Effector memory CD8-positive, alpha-beta T cell (primary cell): ENCODE measurements at places on chromosomes 7 and 10.
A peak's percentile ranks its signal among the peaks of the same experiment; 100 is the strongest.

DNA sequence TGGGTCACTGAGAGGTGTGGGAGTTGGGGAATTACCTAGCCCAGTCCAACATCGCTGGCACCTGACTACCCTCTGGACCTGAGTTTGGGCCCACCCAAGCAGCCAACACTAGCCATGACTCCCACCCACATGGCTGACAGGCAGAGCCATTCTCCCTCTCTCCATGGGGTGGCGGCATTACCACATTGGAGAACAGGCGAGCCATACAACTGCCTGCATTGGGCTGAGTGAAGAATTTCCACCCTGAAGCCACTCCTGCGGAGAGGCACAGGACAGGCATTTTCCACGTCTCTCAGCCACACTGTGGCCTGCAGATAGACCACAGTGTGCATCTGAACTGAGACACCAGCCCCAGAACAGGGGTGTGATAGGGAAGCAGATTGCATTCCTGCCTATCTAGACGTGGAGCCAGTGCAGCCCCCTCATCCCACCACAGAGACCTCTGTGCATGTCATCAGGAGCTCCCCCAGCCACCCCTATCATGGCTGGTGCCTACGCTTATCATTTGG, 58.2 kb upstream of the ANTXRL start:
- peak; percentile 55 for DNase-seq

DNA sequence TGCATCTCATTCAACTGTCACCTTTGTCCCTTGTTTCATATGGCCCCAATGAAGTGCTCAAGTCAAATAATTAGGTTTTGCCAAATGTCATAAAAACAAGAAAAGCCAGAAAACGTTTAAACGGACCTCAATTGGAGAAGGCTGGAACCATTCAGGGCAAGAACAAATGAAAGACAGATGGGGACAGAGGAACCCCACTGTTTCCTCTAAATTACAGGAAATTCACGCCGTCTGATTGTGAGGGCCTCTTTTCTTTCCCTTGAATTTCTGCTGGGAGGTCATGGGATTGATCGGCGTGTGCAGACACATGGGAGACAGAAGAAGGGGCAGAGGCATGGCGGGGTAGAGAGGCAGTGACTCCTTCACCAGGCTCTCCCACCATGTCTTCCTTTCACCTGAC, 656.4 kb downstream of the KCNMA1 start:
- no peak for DNase-seq

GRCh38 chr10:59736749-59737148, 16.5 kb downstream of the MRLN start:
- no peak for DNase-seq

GRCh38 chr10:117137031-117137910, 799 bp downstream of the VAX1 start:
- no peak for DNase-seq

- no peak for DNase-seq
These were observed 78.7 kb downstream of the FAM107B start for GRCh38 chr10:14695847-14696480.

- no peak for DNase-seq
These were observed 42.3 kb upstream of the CDHR3 start for GRCh38 chr7:105920766-105921165.

DNA sequence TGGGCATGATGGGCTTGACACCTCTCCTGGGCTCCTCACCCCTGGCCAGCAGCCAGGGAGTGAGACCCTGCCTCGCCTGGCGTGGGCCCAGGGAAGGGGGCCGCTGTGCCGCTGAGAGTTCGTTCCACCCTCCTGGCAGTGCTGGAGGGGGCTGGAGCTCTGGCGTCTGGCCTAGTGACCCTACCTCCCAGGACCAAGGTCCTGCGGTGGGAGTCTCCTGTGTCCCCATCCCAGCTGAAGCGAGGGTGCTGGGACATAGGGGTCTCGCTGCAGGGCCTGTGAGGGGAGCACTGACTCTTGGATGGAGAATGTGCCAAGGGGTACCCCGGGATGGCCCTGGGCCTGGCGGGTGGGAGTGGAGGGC, 1.2 kb downstream of the GTF2IRD1 start:
- DNase-seq, result no peak

- DNase-seq, result no peak
These were observed 75.5 kb upstream of the SLF2 start for GRCh38 chr10:100837300-100837699.

GRCh38 chr10:34491678-34492077, 323.4 kb downstream of the PARD3 start:
- DNase-seq, result no peak

- no peak for DNase-seq
These were observed 698.5 kb downstream of the SUGCT start for GRCh38 chr7:40833191-40833887.

DNA sequence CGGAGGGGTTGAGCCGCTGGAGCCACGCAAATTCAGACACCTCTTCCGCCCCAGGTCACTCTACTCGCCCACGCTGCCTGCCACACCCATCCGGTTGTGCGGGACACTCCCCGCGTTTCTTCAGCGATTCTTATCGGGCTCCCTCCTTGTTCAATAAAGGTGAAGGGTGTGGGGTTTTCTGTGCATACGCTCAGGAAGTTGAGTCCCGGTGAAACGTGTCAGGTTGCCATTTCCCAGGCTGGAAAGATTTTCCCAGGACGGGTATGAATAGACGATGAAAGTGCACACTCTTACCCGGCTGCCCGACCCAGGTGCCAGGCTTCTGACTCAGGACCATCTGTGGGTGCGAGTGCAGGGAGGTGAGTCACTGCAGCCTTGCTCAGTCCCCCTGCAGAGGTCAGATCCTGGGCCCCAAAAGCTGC, 22.0 kb downstream of the KLF6 start:
- no peak for DNase-seq

DNA sequence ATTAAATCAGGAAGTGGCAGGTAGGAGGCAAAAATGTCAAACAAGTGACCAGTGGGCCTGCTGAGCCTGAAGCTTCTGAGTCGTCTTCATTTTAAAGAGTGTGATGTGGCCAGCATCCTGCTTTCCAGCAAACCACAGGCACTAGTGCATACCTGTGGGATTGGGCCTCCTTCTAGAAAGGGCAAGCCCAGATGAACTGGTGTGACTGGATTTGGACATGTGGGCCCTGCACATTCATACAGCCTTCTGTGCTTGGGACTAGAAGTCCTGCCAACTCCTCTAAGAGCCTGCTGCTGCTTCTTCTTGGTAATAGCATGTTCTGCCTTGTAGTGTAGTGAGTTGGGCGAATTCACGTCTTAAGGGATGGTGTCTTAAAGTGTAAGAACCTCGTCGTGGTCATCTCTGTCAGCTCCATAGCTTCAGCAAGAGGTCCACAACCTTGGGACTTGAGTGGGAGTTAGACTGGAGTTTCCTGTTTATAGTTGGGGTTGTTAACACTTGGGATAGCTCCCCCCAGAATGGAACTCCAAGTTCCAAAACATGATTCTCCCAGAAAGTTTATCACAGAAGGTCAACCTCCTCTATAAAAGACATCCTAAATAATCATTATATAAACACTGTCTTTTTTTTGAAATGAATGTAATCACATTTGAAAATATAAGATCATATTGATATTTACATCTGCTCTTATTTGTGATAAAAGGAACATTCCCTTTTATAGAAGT, 11.2 kb downstream of the BMPER start:
- no peak for DNase-seq

GRCh38 chr10:24344279-24344678, 135.3 kb downstream of the KIAA1217 start:
- DNase-seq, result no peak

GRCh38 chr7:26398427-26398755, 106.7 kb downstream of the SNX10 start:
- no peak for DNase-seq

DNA sequence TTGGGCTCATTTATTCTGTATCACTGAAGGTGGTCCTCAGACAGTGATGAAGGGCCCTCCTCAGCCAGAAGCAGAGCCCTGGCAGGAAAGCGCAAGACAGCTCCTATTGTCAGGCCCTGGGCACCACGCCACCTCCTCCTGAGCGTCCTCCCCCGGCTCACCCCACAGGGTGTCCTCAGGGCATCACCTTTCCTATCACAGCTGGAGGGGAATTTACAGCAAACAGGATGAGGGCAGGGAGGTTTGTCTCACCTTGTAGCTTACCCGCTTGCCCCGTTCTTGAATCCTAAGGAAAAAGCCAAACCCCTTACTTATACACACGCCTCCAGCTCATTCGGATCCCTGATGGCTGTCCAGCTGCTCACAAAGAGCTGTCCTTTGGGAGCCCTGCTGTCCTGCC, 50.2 kb upstream of the LANCL2 start:
- no peak for DNase-seq

GRCh38 chr10:109037978-109038377, 885.3 kb downstream of the XPNPEP1 start:
- DNase-seq, result no peak

DNA sequence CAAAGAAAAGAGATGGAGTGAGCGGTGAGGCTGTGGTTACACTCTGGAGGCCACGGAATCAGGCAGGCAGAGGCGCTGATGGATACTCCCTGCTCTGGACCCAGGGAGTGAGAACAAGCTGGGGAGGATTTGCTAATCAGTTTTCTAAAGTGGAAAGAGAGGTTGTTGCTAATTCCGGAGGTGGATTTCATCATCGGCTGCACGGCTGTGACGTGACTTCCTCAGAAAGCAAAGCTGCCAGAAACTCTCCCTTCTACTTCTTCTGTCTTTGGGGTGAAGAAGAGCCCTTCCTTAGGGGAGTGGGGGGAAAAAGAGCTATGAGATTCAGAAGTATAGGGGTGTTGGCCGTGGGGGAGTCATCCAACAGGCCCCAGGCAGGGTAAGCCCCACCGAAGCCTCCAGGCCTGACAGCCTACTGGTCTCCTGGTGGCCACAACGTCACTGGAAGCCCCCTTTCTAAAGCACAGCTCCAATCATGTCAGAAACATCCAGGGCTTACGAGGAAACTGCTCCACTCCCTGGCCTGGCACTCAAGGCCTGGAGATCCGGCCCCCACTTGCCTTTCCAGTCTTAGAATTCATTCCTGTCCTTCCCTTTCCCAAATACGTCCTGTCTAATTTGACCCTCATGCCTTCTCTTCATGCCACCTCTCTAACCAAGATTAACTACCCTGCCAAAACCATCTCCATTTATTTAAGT, 114.5 kb downstream of the HIP1 start:
- no peak for DNase-seq

DNA sequence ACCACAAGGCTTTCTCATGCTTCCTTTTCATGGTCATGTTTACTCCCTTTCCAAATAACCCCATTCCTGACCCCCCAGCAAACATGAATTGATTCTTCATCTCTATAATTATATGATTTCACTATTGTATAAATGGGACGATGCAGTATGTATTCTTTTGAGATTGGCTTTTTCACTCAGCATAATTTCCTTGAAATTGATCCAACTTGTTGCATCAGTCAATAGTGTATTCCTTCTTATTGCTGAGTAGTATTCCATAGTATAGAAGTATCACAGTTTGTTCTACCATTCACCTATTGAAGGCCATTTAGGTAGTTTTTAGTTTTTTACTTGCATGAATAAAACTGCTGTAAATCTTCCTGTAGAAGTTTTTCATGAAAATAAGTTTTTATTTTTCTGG, 264.7 kb downstream of the BAMBI start:
- DNase-seq, result no peak

DNA sequence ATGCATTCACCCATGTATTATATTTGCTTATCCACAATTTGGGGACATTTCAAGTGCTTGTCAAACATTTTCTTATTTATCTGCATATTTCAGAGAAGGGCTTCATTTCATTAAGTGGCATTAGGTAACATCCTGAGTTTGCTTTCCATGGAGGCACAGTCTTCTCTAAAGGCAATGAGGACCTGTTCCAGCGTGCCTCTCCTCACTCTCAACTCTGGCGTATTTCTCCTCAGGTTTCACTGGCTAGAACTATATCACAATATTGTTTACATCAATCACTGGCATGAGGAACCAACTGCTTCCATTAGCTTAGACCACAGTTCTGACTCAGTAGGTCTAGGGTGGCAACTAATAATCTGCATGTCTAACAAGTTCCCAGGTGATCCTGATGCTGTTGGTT, 177.2 kb downstream of the TAX1BP1 start:
- DNase-seq, result no peak

DNA sequence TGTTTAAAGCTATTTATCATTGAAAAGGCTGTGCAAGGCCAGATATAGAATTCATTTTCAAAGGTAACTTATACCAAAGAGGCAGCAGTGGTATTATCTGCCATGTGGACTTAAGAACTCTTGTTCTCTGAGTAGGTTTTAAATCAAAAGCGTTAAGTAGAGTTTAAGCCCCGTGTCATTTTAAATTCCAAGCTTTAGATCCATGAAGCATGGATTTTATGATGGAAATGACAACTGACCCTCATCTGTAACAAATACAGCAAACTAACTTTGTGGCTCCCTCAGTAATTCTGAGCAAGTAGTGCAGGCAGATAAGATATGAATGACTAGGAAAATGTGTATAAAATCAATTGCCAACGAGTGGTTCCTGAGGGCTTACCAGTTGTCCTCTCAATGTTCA, 247.0 kb downstream of the WDR11 start:
- DNase-seq, result no peak

DNA sequence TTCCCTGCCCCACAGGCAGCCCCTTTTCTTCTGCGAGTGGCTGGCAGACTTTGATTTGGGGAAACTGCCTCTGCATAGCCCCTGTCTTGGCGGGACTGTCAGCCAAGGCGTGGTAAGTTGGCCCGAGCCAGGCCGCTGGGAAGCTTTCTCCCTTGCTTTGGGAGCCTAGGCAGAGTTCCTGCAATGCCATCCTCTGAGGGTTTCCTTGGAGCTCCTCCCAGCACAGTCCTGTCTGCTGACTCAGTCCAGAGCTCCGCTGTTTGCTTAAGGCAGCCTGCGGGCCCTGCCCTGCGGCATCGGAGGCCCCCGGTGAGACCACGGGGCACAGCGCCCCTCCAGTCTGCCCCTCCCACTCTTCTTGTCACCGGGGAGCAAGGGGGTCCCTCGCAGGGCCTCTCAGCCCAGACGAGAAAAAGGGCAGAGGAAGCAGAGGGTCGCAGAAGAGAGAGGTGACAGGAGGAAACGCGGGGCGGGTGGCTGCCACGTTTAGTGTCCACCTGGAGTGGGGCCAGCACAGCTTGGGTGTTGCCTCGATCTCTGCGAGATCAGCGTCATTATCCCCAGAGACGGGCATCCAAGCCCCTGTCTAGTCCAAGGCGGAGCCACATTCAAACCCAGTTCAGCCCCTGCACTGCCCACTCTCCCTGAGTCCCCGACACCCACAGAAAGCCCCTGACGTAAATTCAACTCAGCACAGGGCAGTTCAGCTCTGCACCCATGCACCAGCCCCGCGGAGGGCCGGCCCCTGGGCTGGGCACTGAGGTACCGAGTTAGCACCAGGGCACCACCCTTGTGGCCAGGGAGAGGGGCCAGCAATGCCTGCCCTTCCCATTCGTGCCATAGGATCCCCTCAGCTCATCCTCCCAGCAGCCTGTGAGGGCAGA, 59.0 kb upstream of the CHST15 start:
- no peak for DNase-seq

- no peak for DNase-seq
These were observed 274.4 kb downstream of the HTR7 start for GRCh38 chr10:90583416-90583815.

GRCh38 chr10:132829403-132829802, 43.5 kb upstream of the NKX6-2 start:
- DNase-seq, result no peak

DNA sequence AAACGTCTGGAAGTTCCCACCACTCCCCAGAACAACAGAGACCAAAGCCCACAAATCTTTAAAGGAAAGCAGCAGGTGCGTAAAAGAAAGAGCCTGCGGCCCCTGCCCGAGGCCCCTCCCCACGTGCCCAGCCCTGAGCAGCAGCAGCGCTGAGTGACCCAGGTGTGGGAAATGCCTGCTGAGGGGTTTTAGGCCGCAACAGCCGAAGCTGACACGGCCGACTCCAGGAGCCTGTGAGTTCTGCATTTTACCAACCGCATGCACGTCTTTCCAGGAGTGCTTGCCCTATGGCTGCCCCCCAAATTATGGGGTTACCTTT, 1.6 kb upstream of the KNDC1 start:
- DNase-seq, result no peak
